ENCODE measurements at places on chromosomes 2 and 18.

- peak; percentile 70 for DNase-seq
Observed at GRCh38 chr2:61179701-61180639, 18.0 kb downstream of the C2orf74 start.

GRCh38 chr2:134433979-134434378 lies 180.1 kb downstream of the MGAT5 start:
- DNase-seq: no peak

GRCh38 chr2:1440581-1440980 lies 27.3 kb downstream of the TPO start:
- DNase-seq: no peak

GRCh38 chr2:50952596-50952995 lies 79.3 kb downstream of the NRXN1 start:
- DNase-seq: peak; percentile 24

- peak; percentile 29 for DNase-seq
Observed at GRCh38 chr2:240960971-240961876, 37.2 kb upstream of the SNED1 start.

DNA sequence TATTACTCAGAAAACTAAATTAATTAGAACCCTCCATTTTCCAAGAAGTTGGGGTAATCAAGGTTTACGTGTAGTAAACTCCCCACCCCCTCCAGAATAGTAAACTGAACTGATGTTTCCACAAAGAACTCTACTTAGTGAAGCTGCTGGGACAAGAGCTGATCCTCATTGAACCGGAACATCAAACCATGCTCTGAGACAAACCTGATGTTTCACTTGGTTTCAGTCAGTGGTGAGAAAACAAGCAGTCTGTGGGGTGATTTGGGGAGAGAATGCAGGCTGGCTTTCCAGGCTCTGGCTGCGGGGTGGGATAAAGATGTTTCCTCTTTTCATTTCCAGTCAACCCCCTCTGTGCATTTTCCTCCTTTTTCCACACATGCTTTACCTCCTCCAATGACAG lies 38.2 kb downstream of the CELF4 start:
- no peak for DNase-seq

GRCh38 chr2:136032192-136032591 lies 46.8 kb upstream of the DARS1 start:
- DNase-seq: no peak
